Activated naive CD4-positive, alpha-beta T cell treated with anti-CD3 and anti-CD28 coated beads, Interleukin-2, amount 10 ng/mL, durations not matched to agents 7 days and 5 days (primary cell): ENCODE measurements at places on chromosomes 5 and 9.
A peak's percentile ranks its signal among the peaks of the same experiment; 100 is the strongest.

GRCh38 chr5:144162686-144163085 lies 7.8 kb downstream of the YIPF5 start:
- no peak for DNase-seq

GRCh38 chr9:18971404-18971803 lies 61.6 kb downstream of the SAXO1 start:
- DNase-seq, result no peak

GRCh38 chr5:41182666-41183065 lies 30.7 kb downstream of the C6 start:
- no peak for DNase-seq

DNA sequence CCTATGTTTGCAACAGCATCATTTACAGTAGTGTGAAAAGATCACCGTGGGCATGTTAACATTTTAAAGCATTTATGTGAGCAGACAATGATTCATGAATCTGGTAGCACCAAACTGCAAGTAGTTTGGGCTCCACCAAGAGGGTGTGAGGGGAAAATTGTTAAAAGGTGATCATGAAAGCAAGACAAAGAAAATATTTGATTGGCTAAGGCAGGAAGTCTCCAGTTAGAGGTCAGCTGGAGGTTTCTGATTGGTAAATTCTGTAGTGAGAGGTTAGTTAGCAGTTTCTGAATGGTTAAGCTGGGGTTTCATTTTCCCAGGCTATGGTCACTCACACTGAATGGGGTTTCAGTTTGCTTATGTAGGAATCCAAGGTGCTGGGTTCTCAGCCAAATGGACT lies 13.5 kb upstream of the DRD1 start:
- DNase-seq, result no peak

GRCh38 chr5:78974011-78974410 lies 11.1 kb downstream of the ARSB start:
- DNase-seq, result no peak

DNA sequence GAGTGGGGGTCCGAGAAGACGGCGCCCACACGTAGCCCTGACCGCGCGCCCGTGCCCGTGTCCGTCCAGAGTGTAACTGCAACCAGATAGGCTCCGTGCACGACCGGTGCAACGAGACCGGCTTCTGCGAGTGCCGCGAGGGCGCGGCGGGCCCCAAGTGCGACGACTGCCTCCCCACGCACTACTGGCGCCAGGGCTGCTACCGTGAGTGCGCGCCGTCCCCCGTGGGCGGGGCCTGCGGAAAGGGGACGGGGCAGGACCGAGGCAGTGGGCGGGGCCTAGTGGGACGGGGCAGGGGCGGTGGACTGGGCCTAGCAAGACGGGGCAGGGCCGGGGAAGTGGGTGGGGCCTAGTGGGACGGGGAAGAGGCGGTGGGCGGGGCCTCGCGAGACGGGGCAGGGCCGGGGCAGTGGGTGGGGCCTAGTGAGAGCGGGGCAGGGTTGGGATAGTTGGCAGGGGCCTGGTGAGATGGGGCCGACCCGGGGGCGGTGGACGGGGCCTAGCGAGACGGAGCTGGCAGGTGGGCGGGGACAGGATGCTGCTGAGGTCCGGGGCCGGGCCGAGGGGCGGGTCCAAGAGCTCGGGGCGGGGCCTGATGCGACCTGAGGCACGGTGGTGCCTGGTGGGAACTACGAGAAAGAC lies 79.1 kb downstream of the NTNG2 start:
- DNase-seq, result peak; percentile 100
